ENCODE measurements at places on chromosomes 1 and 21.

DNA sequence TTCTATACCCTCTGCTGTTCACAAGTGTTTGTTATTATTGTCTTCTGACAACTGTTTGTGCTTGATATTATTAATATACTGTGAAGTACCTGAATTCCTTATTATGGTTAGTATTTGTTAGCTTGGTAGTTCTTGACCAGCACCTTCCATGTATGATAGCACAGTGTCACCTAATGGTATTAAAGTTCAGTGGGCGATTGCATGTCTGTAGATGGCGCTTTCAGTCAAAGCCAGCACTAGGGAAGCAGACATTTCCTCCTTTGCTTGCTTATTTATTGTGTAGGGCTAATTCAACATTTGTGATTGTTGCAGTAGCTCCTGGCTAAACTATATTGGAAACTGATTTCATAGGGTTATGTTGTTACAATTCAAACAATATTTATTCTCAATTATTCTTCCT lies 218.0 kb downstream of the ZP4 start:
- no peak for DNase-seq

GRCh38 chr1:158942490-158942889 lies 11.1 kb downstream of the PYHIN1 start:
- DNase-seq = no peak

GRCh38 chr1:65431111-65431705 lies 10.7 kb downstream of the LEPR start:
- DNase-seq = no peak

- DNase-seq = no peak
Measured at GRCh38 chr1:87864676-87865075, 536.0 kb downstream of the LMO4 start.

GRCh38 chr1:41482001-41482765 lies 2.3 kb downstream of the EDN2 start:
- DNase-seq = peak; percentile 57

- no peak for DNase-seq
Measured at GRCh38 chr1:182111496-182111895, 50.0 kb upstream of the ZNF648 start.

- DNase-seq = no peak
Measured at GRCh38 chr21:38469642-38470041, 28.6 kb downstream of the ERG start.

GRCh38 chr1:42886800-42887199 lies 40.4 kb downstream of the ZNF691 start:
- no peak for DNase-seq

GRCh38 chr1:161209790-161210409 lies 5.2 kb upstream of the FCER1G start:
- peak; percentile 85 for DNase-seq

GRCh38 chr21:44920694-44921604 lies at the start of gene ITGB2:
ITGB2 (minus strand) TSS chr21:44920899; CDS start chr21:44910782, 10,117 bp downstream.
- peak; percentile 63 for DNase-seq

GRCh38 chr1:72284084-72284347 lies 1.7 kb upstream of the NEGR1 start:
- no peak for DNase-seq

DNA sequence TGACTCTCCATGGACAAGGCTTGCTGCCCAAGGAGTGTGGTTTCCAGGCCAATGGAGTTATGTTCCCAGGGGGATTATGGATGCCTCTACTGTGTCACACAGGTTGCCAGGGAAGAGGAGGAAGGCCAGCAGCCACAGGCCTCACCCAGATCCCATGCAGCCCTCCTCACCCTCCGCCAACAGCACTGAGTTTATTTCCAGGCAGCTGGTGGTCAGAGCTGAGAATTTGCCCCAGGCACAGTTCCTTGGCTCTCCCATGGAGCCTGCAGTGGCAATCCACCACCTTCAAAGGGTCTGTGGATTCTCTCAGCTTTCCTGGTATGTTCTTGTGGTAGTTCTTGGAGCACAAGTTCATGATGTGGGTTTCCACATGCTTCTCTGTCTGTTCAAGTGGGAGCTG lies 79.2 kb downstream of the NTNG1 start:
- DNase-seq = no peak

DNA sequence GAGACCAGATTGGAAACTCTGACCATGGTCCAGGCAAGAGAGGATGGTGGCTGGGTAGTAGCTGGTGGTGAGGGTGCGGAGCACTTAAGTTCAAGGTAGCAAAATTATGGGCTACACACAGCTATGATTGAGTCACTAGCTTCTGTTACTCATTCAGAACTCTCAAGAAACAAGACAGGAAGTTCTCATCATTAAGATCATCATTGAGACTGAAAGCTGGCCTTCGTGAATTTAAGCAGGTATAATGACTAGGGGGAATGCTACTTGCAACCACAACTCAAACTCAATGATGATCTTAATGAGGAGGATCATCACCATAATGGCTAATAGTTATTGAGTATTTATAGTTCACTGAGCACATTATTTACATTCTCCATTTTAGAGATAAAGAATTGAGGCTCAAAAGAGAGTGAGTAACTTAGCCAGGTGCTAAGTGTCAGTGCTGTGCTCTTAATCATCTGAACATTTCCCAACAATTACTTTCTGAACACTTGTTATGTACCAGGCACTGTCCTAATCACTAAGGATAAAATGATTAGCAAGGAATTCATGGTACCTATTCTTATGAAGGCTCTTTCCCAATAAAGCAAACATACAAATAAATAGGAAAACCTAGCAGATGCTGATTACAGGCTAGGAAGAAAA lies 286.3 kb upstream of the C1orf105 start:
- no peak for DNase-seq

DNA sequence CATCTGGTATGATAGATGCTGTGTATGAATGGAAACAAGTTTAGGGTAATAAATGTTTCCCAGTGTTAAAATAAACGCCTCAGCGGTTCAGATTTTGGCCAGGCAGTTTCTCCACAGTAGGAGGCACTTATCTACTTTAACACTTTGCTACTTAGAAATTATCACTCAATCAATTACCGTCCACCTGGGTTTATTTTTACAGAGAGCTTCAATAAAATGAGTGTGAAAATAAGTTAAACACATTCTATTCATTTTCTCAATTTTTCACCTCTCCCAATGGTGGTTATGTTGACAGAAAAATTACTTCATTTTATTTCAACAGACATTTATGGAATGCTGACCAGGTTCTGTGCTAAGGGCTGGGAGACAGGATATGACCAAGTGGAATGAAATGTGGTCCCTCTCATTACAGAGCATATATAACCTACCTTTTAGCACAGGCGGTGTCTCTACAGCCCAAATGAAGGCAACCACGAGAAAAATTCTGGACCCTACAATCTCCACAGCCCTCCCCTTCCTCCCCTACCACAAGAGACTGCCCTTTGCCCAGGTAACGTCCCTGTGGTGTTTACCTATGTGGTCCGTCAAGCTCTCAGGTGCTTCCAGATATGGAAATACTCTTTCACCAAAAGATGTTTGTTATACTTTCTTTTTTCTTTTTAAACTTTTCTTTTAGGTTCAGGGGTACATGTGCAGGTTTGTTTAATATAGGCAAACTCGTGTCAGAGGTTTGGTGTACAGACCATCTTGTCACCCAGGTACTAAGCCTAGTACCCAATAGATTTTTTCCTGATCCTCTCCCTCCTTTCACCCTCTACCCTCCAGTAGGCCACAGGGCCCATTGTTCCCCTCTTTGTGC lies 105.5 kb downstream of the HLCS start:
- no peak for DNase-seq

- DNase-seq = no peak
Measured at GRCh38 chr1:21909286-21909759, 27.8 kb downstream of the HSPG2 start.

GRCh38 chr21:18382141-18382540 lies 21.4 kb downstream of the TMPRSS15 start:
- no peak for DNase-seq

- DNase-seq = no peak
Measured at GRCh38 chr1:212214325-212214724, 70.9 kb upstream of the PPP2R5A start.

DNA sequence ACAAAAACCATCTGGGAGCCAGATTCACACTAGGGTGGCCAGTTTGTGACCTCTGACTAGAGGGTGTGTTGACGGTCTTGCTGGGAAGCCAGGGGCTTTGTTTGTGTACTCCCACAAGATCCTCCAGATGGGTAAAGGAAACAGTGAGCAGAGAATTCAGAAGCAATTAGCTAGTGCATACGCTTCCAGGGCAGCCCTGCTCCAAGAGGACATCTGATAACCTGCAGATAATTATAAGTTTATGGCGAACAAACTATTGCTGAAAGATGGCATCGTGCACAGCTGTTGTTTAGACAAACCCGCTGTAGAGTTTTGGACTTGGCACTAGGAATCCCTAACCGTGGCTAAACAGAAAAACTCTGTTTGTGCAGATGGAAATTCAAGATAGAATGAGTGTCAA lies 326.4 kb downstream of the TGFB2 start:
- DNase-seq = no peak

DNA sequence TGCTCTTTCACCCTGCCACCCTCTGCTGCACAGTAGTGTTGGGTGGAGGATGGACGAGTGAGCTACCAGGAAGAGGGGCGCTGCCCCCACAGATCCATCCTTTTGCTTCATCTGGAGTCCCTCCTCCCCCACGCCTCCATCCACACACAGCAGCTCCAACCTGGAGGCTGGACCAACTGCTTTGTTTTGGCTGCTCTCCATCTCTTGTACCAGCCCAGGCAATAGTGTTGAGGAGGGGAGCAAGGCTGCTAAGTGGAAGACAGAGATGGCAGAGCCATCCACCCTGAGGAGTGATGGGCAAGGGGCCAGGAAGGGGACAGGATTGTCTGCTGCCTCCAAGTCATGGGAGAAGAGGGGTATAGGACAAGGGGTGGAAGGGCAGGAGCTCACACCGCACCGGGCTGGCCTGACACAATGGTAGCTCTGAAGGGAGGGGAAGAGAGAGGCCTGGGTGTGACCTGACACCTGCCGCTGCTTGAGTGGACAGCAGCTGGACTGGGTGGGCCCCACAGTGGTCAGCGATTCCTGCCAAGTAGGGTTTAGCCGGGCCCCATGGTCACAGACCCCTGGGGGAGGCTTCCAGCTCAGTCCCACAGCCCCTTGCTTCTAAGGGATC lies 8.5 kb downstream of the CHRNB2 start:
- DNase-seq = no peak

GRCh38 chr1:74463333-74463988 lies 49.0 kb downstream of the LRRC53 start:
- DNase-seq = no peak

DNA sequence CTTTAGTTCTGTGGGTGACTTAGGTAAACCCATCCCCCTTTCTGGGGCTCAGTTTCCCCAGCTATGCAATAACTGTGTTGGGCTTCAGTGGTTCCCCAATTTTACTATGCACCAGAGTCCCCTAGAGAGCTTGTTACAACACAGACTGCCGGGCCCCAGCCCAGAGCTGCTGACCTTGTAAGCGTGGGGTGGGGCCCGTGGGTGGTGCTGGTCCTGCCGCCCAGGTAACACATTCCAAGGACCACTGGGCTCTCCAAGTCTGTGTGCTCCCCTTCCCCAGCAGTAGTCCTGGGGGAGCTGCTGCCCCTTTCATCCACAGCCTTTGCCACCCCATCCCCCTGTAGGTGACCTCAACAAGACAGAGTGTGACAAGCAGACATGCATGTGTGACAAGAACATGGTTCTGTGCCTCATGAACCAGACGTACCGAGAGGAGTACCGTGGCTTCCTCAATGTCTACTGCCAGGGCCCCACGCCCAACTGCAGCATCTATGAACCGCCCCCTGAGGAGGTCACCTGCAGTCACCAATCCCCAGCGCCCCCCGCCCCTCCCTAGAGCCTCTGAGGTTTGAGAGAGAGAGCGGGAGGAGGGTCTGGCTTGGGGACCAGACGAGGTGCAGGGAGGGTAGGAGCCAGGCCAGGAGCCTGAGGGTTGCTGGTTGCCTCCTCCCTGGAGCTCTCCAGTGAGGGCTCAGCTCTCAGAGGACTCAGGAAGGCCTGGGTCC lies 8.9 kb downstream of the PLA2G2F start:
- DNase-seq = no peak

DNA sequence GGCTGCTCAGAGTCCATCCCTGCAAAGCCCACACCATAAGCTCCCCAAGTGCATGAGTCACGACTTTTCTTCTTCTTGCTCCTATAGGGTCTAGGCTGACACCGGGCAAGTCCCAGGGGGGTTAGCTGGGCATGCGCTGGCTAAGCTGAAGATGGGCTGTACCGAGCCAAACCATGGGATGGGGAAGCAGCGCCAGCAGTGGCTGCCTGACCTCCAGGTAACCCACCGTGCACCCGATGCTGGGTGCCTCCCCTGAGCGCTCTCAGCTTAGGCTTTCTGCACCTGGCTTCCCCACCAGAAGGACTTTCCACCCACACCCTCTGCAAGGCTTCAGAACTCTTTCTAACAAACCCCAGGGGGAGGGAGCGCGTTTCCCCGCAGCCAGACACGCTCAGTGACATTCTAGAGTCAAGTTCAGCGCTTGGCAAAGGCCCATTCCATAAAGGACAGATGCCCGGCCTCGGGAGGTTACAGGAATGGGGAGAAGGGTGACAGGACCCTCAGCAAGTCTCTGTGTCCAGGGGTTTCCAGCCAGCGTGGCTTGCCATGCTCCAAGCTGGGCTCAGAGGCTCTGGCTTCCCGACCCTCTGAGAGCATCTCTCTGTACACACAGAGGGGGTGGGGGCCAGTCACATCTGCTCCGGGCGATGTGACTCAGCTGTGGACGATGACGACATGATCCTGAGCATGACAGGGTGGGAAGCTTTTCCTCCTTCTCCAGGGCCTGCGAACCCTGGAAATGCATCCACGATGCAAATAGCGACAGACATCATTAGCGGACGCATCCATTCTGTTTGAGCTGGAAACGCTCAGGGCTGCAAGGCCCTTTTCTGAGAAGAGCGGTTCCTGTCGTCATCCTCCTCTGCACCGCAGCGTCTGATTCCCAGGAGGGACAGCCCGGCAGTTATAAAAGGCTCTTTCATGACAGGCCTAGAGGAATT lies 107.8 kb downstream of the SIK1 start:
- DNase-seq = peak; percentile 62
